ENCODE measurements at places on chromosomes 6 and 20.

DNA sequence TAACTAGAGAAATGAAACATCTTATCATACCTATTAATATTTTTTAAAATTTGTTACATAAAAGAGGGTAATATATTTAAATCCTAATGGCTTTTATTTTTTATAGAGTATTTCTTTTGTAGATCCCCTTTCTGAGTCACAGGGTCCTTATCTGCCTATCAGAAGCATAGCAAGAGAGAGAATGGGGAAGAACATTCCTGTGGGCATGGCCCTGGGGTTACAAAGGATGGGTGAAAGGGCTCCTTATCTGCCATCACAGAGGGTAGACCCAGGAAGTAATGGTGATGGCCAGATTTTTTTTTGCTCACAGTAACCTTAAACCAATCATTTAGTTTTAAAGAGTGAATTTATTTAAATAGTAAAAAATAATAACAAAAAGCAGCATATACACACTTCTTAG is 582.1 kb upstream of the HTR1E start:
- no peak for DNase-seq

DNA sequence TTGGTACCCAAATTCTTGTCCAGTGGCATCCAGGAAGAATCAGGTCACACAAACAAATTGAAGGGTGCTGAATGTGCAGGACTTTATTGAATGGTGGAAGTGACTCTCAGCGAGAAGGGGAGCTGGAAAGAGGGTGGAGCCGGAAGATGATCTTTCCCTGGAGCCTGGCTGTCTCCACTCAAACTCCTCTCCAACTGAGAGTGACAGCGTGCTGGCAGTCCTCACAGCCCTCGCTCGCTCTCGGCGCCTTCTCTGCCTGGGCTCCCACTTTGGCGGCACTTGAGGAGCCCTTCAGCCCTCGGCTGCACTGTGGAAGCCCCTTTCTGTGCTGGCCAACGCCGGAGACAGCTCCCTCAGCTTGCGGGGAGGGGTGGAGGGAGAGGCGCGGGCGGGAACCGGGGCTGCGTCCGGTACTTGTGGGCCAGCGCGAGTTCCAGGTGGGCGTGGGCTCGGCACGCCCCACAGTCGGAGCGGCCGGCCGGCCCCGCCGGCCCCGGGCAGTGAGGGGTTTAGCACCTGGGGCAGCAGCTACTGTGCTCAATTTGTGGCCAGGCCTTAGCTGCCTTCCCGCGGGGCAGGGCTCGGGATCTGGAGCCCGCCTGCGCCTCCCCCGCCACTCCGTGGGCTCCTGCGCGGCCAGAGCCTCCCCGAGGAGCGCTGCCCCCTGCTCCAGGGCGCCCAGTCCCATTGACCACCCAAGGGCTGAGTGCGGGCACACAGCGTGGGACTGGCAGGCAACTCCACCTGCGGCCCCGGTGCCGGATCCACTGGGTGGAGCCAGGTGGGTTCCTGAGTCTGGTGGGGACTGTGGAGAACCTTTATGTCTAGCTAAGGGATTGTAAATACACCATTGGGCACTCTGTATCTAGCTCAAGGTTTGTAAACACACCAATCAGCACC is 26.7 kb upstream of the MBOAT1 start:
- peak; percentile 7 for DNase-seq

- DNase-seq = no peak
These were observed 59.0 kb upstream of the FAM184A start for GRCh38 chr6:119137194-119138072.

DNA sequence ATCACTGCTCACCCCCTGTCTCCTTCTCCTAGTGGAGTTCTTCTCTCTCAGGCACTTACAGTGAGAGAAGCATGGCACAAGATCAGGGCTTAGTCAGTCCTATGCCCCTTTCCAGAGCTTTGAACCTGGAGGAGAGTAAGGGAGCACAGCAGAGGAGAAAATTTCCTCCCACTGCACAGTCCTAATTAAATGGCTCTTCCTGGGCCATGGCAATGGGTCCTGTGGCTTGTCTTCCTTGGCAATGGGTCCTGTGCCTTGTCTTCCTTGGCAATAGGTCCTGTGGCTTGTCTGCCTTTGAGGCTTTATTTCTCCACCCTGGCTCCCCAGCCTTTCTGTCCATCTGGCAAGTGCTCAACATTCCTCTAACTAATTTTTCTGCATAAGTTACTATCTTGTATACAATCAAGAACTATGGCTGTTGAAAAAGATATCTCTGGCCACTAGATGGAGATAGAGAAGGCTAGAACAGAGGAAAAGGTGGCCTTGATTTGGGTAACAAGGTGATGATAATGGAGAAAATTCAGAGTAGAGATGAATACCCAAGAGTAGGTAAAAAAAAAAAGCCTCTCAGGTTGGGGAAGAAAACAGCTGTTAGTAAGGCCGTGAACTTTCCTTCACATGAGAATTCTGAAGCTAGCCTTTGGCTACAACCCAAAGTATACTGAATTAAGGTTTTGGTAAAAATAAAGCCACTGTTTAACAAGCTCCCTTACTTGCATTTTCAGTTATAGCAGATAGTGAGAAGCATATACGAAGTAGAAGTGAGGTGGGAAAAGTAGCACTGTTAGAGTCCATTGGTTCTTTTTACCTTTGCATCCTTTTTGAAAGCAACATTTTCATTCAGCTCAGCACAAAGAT is 504.9 kb downstream of the DOK5 start:
- no peak for DNase-seq

- no peak for DNase-seq
These were observed 203.0 kb upstream of the PCSK2 start for GRCh38 chr20:17023806-17024205.

DNA sequence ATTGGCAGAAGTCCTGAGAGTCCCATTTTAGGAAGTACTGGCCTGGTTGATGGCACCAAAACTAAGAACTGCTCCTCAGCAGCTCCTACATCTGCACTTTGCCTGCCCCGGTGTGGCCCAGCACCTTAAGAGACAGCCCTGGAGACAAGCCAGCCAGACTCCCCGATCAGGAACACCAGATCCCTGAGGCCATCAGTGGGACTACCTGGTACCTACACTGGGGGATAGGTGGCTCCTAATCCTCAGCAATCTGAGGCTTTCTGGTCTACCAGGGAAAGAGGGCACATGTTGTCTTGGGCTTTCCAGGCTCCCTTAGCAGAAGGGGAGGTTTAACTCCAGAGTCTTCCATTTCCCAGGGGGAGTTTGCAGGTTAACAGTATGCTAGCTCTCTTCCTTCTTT is at the start of gene WFDC6:
WFDC6 (minus strand) TSS at position 101 of the 400 bp plus-strand sequence; CDS start at position 26, 75 bp downstream.
- no peak for DNase-seq

DNA sequence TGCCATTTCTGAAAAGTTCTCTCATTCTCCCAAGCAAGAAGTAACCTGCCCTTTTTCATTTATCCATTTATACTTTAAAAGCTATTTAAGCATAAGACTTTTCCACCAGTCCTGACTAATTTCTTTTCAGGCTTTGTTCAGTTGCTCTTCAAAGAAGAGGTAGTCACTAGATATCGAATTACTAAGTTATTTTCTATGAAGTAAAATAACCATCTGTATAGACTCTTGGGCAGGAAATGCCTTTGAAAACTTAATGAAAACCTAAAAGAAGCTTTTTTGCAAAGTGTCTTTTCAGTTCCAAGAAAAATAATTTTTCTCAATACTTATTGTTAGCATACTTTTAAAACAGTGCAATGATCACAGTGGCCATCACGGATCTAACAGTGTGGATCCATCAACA is 31.3 kb upstream of the LAMP5 start:
- DNase-seq = no peak

DNA sequence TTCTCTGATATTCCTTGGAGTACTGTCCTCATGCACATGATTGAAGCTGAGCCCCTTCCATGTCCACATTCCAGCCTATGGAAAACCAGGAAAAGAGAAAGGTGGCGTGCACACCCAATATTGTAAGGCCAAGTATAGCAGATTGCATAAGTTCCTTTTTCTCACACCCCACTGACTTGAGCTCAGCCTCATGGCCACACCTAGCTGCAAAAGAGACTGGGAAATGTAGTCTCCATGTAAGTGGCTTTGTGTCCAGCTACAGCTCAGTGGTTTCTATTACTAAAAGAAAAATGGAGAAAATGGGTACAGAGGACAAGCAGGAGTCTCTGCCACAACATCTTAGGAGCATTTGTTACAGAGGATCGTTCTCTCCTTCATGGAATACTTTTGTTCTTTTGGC is 10.8 kb upstream of the UST start:
- no peak for DNase-seq

DNA sequence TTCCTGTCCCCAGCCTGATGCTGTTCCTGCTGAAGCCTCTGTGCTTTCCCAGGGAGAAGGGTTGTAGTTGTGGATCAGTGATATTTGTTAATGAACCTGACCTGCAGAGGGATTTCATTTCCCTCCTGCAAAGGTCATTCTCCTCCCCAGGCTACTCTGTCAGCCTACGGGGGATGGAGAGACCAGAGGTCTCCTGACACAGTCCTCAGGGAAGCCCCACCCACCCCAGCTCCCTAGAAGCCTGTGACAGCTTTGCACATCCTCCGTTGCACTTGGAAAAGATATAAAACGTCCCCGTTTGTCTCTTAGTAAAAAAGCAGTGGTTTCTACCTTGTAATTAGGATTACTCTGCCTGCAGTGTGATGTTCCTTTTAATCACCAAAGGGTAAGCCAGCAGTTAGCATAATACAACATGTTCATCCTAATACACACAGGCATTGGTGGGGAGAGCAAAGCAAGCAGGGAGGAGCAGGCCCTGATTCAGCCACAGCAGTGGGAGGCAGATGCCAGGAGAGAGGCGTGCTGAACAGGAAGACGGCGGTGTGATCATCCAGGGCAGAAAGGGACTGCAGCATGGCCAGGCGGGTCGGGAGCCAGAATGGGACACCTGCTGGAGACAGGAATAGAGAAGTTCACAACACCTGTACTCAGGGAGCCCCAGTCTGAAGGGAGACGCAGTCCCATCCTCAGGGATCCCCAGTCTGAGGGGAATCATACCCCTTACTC is 293.5 kb downstream of the LRFN2 start:
- peak; percentile 2 for DNase-seq

- no peak for DNase-seq
These were observed 26.1 kb downstream of the SH3BGRL2 start for GRCh38 chr6:79657238-79657637.

- DNase-seq = no peak
These were observed 114.6 kb upstream of the TCF21 start for GRCh38 chr6:133774356-133774755.

DNA sequence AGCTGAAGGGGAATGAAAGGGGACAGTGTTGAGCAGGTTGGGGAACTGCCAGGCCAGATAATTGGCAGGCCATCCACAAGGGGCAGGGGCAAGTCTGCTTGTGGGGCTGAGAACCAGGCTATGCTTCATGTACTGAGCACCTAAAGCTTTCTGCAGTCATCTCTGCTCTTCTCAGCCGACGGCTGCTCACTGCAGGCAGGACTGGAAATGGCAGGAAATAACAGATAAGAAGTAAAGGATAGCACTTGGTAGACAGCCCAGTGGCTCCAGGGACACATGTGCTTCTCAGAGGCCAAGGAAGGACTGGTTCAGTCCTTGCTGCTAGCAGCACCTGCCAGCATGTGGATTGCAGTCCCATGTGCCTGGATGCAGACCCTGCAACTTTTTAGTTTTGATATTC is 89.8 kb downstream of the CD164 start:
- DNase-seq = no peak

DNA sequence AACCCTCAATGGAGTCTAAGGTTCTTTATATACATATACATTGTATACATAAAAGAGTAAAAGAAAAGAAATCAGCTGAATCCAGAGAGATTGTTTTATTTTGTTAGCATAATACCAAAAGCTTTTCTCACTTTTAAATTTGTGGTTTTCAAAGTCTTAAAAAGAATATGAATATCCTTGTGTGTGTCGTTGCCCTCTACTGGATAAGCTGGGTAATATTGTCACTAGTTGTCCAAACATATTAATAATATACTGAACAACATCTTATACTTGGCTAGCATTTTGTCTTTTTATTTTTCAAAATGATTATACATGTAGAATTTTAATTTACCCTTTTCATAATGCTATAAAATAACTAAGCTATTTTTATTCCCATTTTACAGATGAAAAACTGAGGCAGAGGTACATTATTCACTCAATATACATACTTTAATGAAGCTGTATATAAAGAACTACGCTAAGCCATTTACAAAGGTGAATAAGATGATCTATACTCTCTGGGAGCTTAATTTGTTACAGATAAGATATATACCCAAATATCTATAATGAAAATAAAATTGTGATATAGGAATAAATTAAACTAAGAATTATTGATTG is 531.7 kb downstream of the TFAP2B start:
- DNase-seq = no peak

DNA sequence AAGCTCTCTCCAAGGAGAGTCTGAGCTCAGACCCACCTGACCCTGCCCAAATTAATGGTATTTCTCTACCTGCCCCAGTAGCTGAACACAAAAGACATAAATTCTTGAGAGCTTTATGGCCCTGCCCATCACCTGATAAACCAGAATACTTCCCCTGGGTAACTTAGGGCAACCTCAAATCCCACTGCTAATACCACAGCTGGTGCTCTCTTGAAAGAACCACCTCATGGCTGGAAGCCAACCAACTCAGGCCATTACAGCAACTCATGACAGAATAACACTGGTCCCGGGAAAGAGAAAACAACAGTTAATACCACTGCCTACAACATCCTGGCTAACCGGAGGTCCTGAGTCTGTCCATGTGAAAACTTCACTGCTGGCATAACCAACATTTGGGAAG is 328.6 kb downstream of the NKAIN2 start:
- no peak for DNase-seq

DNA sequence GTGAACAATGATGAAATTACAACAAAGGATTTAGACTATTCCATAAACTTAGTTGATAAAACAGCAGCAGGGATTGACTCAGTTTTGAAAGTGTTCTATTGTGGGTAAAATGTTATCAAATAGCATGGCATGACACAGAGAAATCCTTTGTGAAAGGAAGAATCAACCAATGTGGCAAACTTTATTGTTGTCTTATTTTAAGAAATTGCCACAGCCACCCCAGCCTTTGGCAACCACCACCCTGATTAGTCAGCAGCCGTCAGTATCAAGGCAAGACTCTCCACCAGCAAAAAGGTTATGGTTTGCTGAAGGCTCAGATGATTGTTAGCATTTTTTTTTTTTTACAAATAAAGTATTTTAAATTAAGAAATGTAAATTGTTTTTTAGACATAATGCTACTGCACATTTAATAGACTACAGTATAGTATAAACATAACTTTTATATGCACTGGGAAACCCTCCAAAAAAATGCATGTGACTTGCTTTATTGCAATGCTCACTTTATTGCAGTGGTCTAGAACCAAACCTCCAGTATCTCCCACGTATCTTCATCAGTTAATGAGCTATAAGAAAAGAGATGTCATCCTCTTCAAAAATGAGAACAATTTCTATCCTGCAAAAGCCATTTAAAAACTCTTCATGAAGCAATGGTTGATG is 162.7 kb downstream of the SOBP start:
- no peak for DNase-seq

GRCh38 chr6:137497721-137498463 is 3.7 kb upstream of the OLIG3 start:
- DNase-seq = no peak

GRCh38 chr6:170410241-170410640 is 103.7 kb downstream of the FAM120B start:
- DNase-seq = no peak
